ENCODE measurements at places on chromosomes 11 and 22.

GRCh38 chr22:39839917-39840510 is 53.5 kb downstream of the ENTHD1 start:
- peak; percentile 17 for DNase-seq

DNA sequence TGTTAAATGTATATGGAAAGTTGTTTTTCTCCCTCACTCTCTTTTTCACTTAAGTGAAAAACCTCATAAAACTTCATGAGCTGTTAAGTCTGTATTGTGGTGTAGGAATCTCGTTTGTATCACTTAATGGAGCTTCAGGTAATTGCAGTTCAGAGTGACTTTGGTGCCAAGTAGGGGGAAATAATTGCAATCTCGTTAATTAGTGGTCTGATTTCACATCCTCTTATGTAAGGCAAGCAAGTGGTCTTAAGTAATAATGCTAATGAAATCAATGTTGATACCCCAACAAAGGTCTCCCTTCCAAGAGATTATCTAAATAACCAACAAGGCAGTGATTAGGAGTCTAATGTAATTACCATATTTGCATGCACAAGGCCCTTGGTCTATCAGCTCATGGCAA is 174.2 kb upstream of the SORL1-AS1 start:
- no peak for DNase-seq

DNA sequence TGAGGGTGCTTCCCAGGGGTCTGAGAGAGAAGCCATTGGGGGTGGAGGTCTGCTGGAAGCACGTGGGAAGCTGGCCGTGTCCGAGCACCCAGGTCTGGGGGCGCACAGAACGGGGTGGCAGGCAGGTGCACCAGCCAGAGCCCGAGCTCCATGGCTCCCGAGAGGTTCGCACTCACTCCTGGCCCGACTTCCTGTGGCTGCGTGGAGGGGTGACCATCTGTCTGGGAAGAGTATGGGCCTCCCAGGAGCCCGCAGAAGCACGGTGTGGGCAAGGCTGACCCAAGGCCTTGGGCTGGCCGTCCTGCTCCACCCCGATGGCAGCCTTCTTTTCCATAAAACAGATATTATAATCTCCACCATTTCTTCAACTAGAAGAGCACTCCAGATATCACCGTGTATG is 256.0 kb upstream of the B3GAT1 start:
- no peak for DNase-seq

DNA sequence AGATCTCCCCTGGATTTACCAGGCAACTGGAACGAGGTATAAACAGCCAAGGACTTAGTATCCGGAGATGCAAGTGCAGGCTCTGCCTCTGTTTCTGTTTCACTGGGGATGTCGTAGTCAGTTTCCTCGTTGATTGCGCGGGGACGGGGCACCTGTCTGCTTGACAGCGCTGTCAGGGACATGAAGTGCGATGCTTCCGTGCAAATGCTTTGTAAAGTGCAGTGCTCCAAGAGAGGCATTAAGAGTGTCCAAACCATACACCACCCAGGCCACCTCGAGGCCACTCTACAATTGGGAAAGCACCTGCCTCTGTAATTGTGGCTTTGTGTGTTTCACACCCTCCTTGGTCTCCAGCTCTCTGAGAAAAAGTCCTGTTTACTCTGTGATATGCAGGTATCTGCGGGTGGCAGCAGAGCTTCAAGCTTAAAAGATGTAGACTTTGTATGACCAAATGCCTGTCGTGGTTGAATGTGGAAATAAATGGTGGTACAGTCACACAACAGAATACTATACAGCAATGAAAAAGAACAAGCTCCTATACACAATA is 18.6 kb upstream of the CD5 start:
- peak; percentile 53 for DNase-seq

GRCh38 chr22:49008682-49009235 is 818.9 kb downstream of the BRD1 start:
- no peak for DNase-seq

GRCh38 chr11:47917599-47918369 is 62.6 kb upstream of the PTPRJ start:
- DNase-seq, result no peak

GRCh38 chr11:62553839-62554361 is 7.3 kb upstream of the AHNAK start:
- DNase-seq, result no peak

GRCh38 chr22:29377979-29378378 is 10.4 kb downstream of the AP1B1 start:
- no peak for DNase-seq

DNA sequence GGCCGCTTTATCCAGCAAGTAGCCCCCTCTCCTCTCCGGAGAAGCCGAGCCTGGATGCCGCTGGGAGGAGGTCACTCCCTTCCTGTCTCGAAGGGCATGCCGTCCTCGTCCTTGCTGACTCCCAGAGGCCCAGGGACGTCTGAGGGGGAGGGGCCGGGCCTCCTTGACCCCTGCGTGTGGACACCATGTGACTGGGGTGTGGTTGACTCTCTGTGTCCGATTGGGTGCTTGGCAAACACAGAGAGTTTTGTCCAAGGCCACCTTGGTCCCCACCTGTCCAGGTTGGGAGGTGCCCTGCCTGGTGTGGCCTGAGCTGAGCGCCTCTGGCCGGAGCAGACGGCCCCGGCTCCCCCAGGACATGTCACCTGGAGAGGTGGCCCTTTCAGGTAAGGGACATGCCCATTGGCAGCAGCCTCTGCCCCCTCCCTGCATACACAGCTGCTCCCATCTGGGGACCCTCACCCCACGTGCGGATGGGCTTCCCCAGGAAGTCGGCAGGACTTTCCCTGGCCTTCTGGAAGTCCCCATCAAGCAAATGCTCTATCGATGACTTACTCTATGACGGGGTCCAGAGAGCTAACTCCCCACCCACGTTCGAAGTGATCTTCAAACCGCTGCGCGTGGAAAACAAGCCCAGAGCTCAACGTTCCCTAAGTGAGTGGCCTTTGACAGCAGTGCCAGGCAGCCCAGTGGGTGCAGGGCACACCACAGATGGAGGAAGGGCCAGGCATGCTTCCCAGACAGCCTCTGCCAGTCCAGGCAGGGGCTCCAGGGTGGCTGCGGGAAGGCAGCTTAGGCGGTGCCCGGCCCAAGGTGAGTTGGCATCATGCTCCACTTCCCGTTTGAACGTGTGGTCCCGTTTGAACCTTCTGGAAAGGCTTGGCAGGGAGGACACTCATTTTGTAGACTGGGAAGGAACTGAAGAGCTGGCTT is at the start of gene SMIM38:
Gene SMIM38, plus strand, starts transcription at position 634 of the 933 bp plus-strand sequence. CDS start 1,912 bp downstream, outside the sequence.
- peak; percentile 36 for DNase-seq

DNA sequence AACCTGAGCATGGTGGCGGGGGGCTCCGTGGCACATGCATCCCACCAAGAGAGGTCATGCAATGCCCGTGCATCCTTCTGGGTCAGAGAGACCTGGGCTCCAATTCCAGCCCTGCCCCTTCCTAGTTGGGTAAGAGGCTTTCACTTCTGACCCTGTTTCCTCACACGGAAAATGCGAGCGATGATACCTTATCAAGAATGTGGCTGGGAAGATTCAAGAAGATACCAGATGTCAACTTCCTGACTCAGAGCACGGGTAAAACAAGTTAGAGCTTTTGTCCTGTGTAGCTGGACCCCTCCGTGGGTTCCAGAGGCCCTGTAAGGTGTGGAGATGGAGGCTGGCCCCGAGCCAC is 8.7 kb upstream of the DGKZ start:
- DNase-seq, result no peak

GRCh38 chr11:64729851-64730382 is 6.9 kb upstream of the NRXN2 start:
- DNase-seq, result peak; percentile 39

- no peak for DNase-seq
These were observed 7.2 kb downstream of the TRPT1 start for GRCh38 chr11:64218628-64219353.

DNA sequence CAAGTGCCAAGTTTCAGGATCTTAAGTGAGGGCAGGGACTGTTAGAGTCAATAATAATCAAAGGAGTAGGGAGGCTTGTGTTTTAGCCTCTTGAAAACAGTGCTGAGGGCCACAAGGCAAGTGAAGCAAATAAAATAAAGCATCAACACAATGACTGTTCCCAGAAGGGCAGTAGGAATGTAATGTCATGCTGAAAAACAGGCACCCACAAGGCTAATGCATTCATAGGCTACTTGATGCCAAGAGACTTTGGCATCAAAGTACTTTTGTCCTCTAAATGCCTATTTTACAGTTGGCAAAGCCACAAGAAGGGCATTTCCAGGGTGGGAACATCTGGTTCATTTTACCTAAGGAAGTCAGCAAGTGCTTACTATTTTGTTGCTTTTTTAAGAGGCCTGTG is 22.9 kb downstream of the RAB39A start:
- DNase-seq, result no peak

- no peak for DNase-seq
These were observed 23.4 kb upstream of the GPR83 start for GRCh38 chr11:94424662-94425061.

GRCh38 chr22:30602049-30602448 is 4.9 kb upstream of the TCN2 start:
- DNase-seq, result no peak

DNA sequence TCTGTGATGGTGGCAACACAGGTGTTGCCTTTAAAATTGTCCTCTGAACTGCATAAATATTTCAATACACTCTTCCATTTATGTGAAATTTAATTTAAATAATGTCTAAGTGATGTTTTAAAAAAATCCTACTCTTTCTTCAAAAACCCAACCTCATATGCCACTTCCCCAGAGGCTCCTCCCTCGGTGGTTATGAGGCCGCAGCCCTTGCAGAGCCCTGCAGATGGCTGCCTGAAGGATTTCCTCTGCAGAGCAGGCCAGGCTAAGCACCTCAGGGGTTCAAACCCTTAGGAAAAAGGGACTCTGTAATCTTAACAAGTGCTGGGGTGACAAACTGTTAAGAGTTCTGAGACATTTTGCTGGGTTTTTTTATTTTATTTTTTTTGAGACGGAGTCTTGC is 25.2 kb downstream of the MORC2 start:
- peak; percentile 32 for DNase-seq

GRCh38 chr11:119085437-119085847 is 761 bp downstream of the HMBS start:
- peak; percentile 48 for DNase-seq

DNA sequence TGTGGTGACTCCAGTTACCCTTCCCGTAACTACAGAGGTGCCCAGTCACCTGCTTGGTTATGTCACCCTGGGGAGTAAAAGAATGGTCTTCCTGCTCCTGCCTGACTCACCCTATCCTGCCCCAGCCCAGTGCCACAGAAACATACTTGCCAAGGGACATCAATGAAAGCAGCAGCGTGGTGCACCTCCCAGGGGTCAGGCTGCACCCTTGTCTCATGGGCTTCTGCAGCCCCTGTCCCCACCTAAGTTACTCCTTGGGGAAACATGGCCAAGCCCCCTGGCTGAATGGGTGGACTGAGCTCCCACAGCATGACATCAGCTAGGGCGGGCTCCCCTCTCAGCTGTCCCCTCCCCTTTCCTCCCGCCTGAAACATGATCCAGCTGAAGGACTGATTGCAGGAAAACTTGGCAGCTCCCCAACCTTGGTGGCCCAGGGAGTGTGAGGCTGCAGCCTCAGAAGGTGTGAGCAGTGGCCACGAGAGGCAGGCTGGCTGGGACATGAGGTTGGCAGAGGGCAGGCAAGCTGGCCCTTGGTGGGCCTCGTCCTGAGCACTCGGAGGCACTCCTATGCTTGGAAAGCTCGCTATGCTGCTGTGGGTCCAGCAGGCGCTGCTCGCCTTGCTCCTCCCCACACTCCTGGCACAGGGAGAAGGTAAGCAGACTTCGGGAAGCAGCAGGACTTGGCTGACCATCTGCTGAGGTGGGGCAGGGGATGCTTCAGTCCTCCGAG is at the start of gene HTR3A:
Gene HTR3A, plus strand, starts transcription at position 368 of the 730 bp plus-strand sequence. Its CDS starts 218 bp downstream, at position 586.
- no peak for DNase-seq

- no peak for DNase-seq
These were observed 752.7 kb downstream of the METTL15 start for GRCh38 chr11:28860893-28861292.

DNA sequence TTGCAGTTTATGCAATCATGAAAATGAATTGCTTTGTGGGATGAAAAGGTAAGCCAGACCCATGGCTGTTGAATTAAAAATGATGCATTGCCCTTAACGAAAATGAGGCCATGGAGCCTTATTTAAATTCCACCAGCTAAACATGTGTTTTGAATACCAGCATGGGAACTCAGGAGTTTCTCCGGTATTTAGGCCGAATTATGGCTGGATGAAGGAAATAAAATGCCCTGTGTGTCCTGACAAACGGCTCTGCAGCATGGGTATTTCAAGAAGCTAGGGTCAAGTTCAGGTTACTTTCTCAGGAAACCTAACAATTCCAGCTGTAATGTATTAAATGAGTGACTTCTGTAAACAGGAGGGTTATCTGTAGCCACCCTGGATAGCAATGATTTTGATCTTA is 38.3 kb downstream of the AMOTL1 start:
- DNase-seq, result no peak

DNA sequence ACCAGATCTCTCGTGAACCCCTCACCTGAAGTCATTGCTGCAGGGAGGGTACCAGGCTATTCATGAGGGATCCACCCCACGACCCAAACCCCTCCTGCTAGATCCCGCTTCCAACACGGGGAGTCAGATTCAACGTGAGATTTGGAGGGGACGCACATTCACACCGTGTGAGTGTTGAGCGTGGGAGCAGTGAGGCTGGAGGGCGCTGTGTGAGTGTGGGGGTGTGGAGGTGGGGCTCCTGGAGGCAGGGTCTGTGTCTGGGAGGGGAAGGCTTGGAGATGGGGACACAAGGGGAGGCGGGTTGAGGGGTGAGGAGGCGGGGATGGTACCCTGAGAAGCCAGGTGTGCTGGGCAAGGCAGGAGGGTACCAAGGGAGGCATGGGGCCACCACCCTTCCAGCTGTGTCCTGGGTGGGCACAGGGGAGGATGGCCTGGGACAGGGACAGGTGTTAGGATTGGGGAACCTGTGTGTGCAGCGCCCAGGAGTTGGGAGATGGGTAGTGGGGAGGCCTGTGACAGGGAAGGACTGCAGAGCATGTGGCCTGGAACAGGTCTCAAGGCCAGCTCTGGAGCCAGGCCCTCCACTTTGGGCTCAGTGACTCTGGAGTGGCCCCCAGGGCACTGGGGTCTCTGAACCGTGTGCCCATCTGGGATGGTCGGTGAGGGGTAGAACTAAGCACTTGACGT is 13.6 kb downstream of the TPCN2 start:
- no peak for DNase-seq

GRCh38 chr22:30267382-30268302 is 991 bp upstream of the OSM start:
- peak; percentile 69 for DNase-seq

- peak; percentile 34 for DNase-seq
These were observed 894 bp downstream of the ADA2 start for GRCh38 chr22:17218341-17218740.

- no peak for DNase-seq
These were observed 37.1 kb downstream of the BCR start for GRCh38 chr22:23217171-23218052.
